ENCODE measurements at places on chromosomes 7 and 10.

DNA sequence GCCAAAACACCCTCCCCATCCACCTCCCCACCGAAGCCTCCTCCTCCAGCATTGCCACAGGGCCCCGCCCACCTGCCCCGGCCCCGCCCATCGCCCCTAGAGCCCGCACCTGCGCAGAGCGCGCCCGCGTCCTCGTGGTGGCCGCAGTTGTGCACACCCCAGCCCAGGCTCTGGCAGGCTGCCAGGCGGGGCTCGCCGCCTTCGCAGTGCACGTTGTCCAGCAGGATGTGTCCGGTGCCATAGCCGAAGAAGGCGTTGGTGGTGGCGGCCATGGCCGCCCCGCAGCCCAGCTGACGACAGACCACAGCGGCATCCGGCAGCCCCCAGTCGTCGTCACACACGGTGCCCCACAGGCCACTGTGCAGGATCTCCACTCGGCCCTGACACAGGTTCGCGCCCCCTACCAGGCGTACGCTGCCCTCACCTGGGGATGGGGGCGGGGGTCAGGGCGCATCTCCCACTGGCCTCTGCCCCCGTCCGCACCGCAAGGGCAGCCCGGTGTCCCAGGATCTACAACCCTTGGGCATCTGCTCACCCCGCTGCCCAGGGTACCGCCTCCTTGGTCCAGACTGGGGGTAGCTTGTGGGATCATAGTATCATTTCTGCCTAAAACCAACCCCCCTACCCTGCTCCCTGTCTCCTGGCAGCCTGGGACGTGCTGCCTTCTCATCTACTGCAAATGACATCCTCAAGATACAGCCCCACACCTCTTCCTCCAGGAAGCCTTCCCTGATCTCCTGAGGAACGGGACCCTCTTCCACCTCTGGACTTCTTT lies 11.9 kb downstream of the SSC4D start:
- DNase-seq: no peak

GRCh38 chr7:122550545-122550944 lies 148.4 kb downstream of the RNF133 start:
- DNase-seq: no peak

DNA sequence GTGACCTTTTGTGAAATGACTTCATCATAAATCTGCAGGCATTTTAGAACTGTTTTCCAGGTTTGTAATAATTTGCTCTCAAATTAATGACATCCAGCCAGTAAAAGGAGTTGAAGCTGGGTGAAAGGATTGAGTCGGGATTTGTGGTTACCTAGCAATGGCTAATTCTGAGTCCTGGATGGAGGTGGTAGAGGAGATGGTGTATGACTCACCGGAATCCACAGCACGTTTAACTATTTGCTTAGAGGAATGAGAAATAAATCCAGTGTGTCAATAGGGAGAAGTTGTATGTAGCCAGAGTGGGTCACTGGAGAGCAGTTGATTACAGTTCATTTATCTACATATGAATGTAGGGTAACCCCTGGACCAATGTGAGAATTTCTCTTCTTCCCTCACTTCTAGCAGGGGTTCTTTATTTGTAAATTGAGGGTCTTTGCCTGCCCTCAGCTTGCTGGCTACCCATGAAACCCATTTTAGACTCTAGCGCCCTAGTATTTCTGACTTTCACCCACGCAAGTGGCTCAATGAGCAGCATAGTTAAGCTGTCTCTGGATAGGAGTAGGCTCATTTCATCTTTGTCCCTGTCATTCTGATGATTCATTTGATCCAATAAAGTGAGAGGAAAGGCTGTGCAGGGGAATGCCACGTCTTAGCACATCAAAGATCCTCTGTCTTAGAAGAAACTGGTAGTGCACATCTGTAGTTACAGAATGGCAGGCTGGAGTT lies 547.8 kb downstream of the SORCS3 start:
- no peak for DNase-seq

GRCh38 chr10:105743343-105744056 lies 1102.4 kb downstream of the SORCS3 start:
- DNase-seq: no peak

DNA sequence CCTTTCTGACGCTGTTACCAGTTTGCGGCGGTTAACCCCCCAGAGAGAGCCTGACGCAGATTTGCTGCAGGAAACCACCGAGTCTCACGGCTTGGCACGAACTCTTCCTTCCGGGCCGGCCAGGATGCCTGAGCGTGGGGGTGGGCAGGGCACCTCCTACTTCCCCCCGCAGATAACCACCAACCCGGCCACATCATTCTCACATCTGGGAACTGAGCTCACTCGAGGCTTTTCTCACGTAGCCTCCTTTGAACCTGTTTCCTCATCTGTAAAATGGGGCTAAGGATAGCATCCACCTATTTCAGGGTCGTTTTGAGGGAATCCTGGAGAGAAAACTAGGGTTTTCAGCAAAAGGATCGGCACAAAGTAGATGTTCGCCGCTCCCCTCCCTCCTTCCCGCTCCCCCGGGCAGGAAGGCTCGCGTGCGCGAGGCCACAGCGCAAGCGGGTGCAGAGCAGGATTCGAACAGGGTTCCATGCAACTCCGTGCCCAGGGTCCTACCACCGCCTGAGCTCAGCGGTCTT lies 23.6 kb downstream of the DDIT4 start:
- no peak for DNase-seq

GRCh38 chr7:1967512-1968396 lies 265.0 kb downstream of the MAD1L1 start:
- no peak for DNase-seq

GRCh38 chr7:94907026-94907810 lies at the start of gene PPP1R9A:
Gene PPP1R9A (plus strand): TSS chr7:94907594. CDS start chr7:94910114, 2,520 bp downstream.
- peak; percentile 28 for DNase-seq

- DNase-seq: no peak
Measured at GRCh38 chr10:804787-805619, 115.5 kb upstream of the DIP2C start.

- DNase-seq: no peak
Measured at GRCh38 chr7:107980171-107980570, 22.8 kb downstream of the LAMB1 start.

- no peak for DNase-seq
Measured at GRCh38 chr7:112206991-112207592, 597 bp downstream of the ZNF277 start.

DNA sequence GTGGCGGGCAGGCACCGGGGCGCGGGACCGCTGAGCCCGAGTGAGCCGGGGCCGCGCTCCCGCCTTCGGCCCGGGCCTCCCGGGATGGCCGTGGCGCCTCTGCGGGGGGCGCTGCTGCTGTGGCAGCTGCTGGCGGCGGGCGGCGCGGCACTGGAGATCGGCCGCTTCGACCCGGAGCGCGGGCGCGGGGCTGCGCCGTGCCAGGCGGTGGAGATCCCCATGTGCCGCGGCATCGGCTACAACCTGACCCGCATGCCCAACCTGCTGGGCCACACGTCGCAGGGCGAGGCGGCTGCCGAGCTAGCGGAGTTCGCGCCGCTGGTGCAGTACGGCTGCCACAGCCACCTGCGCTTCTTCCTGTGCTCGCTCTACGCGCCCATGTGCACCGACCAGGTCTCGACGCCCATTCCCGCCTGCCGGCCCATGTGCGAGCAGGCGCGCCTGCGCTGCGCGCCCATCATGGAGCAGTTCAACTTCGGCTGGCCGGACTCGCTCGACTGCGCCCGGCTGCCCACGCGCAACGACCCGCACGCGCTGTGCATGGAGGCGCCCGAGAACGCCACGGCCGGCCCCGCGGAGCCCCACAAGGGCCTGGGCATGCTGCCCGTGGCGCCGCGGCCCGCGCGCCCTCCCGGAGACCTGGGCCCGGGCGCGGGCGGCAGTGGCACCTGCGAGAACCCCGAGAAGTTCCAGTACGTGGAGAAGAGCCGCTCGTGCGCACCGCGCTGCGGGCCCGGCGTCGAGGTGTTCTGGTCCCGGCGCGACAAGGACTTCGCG lies 534 bp downstream of the FZD9 start:
- no peak for DNase-seq

DNA sequence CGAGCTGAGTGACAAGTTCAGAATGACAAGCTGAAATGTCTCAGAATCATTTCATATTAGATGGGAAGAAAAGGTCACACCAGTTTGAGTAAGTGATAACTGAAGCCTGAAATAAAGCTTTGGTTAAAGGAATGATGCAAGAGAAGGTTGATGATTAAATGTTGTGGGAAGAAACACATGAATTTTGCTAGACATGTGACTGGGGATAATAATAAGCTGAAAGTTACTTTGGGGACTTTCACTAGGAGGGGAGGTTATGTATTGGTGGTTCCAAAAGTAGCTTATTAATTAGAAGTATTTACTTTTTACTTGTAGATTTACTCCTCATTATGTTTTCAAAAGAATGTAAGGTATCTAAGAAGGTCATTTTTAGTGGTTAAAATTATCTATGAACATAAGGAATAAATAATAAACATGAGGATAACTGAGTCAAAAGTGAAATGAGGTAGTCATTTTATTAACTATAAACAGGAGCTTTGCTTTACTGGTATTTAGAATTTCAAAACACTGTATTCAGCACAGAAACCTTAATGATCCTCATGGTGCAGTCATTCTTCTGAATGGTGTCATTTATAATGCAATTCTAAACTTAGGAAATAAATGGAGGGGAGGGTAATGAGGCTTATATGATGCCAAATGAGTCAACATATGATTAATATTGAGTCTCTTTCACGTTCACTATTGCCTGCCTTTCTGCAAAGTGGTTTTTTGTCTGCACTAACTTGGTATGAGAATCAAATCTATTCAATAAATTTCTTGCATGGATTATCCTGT lies 63.7 kb downstream of the PRKG1 start:
- DNase-seq: no peak

- no peak for DNase-seq
Measured at GRCh38 chr10:51932530-51932929, 233.1 kb upstream of the CSTF2T start.

DNA sequence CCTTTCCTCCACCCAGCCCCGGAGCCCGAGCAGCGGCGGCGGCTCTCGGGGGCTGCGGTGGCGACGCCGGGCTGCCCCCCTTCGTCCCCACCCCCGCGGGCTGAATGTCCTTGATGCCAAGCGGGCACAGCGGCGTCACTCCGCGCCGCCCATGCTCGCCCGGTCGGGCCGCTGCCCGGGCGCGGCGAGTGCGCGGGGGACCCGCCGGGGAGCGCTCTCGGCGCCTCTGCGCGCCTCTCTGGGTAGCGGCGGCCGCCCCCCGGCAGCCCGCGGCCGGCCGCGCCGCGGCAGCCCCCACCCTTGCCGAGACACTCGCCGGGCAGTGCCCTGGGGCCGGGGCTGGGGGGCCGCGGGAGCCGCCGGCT lies 433 bp upstream of the PLXNA4 start:
- no peak for DNase-seq

DNA sequence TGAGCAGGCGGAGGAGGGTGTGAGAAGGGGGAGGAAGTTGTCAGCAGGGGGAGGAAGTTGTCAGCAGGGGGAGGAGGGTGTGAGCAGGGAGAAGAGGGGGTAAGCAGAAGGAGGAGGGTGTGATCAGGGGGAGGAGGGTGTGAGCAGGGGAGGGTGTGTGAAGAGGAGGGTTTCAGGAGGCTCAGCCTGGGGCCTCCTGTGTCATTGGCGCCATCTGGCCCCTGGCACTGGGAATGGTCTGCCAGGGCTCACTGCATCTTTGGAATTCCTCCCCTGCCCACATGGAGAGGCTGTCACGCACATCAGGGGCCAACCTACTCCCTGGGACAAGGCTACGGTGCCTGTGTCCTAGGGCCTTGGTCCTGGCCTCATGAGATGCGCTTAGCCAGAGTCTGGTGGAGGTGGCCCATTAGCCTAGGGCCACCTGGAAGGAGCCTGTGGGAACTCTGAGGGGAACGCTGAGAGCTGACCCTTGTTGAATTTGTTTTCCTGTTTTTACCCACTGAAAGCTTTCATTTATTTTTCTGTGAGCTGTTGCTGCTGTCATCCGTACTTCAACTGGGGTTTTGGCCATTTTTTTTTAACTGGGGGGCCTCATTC lies 18.0 kb downstream of the CAMK2B start:
- peak; percentile 67 for DNase-seq

DNA sequence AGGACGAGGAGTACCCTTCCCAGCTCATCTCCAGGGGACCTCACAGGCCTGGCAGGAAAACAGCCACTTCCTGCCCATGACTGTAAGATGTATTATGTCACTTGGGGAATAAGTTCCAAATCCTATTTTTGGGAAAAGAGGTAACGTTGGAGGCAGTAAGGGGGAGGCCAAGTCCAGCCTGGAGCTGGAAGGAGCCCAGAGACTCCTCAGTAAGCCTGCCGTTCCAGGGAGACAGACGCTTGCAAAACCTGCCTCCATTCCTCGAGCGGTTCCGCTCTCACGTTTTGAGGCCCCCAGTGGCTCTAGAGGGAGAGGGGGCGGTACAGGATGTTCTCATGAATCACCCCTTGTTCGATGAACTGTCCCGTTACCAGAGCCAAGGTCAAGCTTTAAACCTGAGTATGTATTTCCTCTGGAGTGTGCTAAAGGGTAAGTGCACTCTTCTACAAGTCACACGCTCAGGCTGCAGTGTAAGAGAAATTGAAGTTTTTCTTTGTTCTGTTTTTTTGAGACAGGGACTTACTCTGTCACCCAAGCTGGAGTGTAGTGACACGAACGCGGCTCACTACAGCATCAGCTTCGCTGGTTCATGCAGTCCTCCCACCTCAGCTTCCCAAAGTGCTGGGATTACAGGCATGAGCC lies 45.5 kb upstream of the CYTH3 start:
- DNase-seq: no peak

DNA sequence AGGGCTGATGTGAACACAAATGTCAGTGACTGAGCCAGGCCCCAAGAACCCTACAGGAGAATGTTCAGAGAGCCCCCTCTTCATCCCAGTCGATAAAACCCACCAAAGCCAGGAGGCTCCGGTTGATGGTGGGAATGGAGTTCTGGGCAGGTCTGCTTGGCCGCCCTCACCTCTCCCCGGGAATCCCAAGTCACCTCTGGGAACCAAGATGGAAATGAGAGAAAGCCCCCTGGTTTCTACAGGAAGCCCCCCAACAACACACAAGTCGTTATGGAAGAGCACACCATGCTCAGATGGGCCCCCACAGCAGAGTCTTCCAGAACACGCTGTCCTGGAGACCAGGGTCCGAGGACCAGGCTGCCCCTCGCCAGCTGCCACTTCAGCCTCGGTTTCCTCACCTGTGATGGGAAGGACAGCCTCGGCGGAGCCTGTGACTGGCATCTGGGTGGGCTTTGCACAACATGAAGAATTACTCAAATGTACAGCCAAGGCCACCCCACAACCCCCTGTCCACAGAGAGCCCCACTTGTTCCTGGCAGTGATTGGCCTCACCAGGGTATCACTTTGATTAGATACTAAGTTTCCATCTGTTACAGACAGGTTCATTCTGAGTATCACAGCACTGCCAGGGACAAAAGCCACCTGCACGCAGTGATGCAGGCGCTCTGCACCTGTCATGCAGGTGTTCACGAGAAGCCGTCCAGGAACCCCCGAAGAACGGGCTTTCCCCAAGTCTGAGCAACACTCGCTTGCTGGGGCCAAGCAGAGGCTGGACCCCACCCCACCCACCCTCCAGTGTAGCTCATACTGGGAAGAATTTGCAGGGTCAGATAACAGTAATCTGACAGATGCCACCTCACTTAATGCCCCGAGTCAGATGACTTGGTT lies 57.6 kb downstream of the MKI67 start:
- no peak for DNase-seq

DNA sequence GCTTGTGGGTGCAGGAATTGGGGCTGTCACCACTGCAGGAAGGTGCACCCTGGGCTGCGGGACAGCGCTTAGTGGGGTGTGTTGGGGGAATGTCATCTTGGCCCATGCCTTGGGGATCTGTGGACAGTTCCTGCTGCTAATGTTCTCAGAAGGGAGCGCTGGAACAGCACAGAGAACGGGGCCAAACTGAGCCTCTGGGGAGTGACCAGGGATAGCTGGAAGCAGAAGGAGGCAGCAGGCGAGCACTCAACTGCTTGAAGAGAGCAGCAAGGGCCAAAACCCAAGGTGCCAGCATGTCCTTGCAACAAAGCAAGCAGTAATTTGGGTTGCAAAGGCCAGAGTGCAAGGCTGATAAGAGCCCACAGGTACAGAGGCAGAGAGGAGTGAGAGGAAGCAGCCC lies 31.3 kb upstream of the WDFY4 start:
- DNase-seq: no peak
